Dermis lymphatic vessel endothelial cell (primary cell): ENCODE measurements at places on chromosomes 5 and 9. TPM values are rescaled to one million over a fixed set of nuclear protein-coding genes. Genes with fewer than 3 reads are reported as not detected.

PAPPA gene
- total RNA-seq = 0.09 and 0.22 TPM in 2 replicates

RHOBTB3 gene
- 22.8 and 39.9 TPM in 2 replicates for total RNA-seq

GMCL2 gene
- total RNA-seq = not detected in 2 replicates

AFAP1L1 gene
- total RNA-seq = 226 and 255 TPM in 2 replicates

CACFD1 gene
- 10.7 and 11.0 TPM in 2 replicates for total RNA-seq
